Suppressor macrophage treated with lipopolysaccharide for 4 hours (primary cell): ENCODE measurements at places on chromosomes 2 and 18.

- DNase-seq, result no peak
These were observed 112.1 kb upstream of the MGAT5 start for GRCh38 chr2:134141598-134142340.

- DNase-seq, result peak; percentile 33
These were observed 483 bp downstream of the OSBPL6 start for GRCh38 chr2:178194600-178195389.

DNA sequence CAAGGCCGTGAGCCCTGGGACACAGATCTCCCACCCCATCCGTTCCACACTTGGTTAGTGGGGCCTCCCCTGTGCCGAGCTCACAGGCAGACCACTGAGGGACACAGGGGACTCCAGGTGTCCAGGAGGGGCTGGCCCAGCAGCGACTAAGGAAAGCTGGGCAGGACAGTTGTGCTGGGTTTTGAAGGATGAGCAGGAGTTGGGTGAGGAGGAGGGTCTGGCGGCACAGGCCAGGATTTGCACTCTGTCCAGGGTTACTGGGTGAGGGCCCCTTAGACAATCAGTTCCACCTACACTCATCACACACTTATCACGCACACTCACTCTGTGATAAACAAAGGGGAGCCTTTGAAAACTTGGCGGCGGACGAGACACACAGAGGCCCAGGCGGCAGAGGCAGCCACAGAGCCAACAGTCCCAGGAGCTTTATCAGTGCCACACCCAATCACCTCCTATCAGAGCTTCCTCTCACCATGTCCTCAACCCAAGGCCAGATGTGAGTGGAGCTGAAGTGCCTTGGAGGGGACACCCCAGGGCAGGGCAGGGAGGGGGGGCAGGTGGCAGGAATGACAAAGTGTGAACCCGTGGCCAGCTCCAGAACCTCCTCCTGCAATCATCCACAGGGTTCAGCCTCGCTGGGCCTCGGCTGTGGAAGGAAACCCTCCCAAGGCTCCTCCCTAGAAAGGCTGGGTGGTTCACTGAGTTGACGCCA is 26.6 kb downstream of the BIN1 start:
- no peak for DNase-seq

DNA sequence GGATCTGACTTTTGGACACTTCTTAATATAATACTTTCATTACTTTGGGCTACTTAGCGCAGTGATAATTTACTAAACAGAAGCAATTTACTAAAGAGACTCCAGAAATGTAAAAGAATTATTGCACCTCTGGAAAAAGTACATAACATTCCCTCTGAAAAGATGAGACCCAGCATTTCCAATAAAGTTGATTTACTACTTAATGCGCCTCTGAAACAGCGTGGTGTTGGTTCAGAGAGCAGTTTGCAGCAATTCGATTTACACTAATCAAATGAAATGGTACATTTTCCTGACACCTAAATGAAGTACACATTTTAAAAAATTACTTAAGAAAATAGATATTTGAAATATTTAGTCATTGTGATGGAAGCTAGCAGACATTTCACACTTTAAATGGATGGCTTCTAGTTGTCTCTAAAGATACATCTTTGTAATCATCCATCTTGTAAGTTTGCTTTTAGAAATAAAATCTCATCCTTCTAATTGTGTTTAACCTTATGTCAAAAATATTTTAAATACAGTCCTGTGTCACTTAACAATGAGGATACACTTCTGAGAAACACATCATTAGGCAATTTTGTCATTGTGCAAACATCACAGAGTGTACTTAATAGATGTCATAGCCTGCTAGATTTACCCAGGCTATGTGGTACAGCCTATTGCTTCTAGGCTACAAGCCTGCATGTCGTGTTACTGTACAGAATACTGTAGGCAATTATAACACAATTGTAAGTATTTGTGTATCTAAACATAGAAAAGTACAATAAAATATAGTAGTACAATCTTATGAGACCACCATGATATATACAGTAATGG is 284.6 kb upstream of the UBE2E3 start:
- no peak for DNase-seq

DNA sequence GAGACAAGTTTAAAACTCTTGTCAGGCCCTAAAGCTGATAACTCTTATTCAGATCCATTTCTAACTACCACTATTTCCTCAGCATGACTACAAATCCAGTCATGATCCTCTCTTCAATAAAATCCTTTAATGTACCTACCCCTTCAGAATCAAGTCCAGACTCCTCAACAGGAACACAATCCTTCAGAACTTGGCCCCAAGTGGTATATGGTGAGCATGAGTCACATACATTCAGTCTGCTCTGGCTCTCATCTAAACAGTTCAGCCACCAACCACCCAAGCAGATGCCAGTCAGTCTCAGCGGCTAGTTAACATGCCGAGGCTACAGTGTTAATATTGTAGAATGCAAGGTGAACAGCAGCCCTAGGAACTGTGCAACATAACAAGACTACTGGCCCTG is 9.7 kb downstream of the LMAN2L start:
- no peak for DNase-seq

DNA sequence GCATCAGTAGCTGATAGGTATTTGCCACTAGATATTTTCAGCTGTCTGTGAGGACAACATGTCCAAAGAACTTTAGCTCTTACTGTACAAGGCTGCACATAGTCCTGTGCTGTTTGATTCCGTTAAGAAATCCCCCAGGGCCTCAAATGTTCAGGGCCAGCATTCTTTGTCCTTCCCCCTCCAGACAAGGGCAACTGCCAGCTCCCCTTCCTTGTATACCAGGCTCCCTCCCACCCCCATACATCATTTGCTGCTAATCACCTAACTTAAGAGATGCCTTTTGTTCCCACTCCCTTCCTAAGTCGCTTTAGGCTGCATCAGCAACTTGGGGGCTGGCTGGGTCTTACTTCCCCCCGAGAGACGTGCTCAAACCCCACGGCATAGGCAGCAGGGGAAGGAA is 138.7 kb downstream of the CDH20 start:
- DNase-seq, result no peak

GRCh38 chr2:160928854-160929301 is 231.3 kb upstream of the TANK start:
- no peak for DNase-seq

DNA sequence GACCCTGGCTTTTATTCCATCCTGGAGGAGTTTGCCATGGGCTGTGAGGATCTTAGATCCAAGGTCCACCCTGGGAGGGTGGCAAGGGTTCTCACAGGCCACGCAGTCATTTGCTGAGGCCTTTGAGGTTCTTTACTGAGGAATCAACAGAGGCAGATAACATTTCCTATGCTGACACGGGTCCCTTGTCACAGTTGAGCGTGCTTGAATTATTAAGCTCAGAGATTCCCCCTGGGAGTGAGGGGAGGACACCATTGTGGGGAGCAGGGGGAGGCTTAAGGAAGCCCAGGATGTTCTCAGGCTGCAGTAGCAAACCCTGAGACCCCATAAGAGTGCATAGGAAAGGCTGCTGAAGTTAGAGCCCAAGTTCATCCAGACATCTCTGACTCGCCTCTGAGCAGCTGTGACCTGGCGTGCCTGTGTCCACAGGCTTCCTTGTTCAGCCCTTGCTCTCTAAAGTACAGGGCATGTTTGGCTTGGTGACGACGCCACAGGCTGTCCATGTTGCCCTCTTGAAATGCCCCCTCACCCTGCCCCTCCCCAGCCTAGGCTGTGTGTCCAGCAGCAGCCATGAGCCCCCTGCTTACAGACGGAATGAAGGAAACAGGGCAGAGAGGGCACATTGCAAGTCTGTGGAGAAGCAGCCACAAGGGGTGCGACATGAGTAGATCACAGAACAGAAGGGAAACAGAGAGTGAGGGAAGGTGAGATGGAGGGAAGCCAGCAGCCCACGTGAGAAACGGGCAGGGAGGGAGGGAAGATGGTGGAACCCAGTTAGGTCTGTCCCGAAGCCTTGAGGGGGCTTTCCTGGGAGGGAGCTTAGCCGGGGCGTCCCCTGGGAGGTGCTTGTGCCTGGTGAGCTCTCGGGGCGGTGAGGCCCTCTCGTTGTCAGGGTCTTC is 34.0 kb downstream of the NAPG start:
- no peak for DNase-seq

DNA sequence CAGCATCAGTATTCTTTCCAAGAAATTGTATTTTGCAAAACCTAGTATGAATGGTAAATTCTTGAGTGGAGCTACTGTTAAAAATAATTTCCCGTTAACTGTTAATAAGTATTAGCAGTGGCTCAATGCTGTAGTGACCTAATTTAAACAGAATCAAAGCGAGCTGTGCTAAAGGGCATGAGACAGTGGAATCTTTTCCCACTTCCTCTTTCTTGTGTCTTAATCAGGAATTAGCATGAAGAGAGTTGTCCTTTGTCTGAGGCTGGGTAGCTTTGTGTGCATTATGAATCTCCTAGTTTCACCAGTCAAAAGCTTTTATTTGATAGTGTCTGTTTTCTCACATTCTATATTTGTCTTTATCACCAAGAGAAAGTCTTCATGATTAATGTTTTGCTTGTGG is 298.8 kb upstream of the GCFC2 start:
- DNase-seq, result peak; percentile 0

- DNase-seq, result no peak
These were observed 718.7 kb upstream of the GCFC2 start for GRCh38 chr2:76429374-76429773.

- no peak for DNase-seq
These were observed 11.8 kb downstream of the CELF4 start for GRCh38 chr18:37553633-37554398.

- DNase-seq, result peak; percentile 18
These were observed 770 bp downstream of the NBAS start for GRCh38 chr2:15560140-15560987.

GRCh38 chr2:240781471-240782220 is 38.4 kb downstream of the KIF1A start:
- DNase-seq, result no peak

DNA sequence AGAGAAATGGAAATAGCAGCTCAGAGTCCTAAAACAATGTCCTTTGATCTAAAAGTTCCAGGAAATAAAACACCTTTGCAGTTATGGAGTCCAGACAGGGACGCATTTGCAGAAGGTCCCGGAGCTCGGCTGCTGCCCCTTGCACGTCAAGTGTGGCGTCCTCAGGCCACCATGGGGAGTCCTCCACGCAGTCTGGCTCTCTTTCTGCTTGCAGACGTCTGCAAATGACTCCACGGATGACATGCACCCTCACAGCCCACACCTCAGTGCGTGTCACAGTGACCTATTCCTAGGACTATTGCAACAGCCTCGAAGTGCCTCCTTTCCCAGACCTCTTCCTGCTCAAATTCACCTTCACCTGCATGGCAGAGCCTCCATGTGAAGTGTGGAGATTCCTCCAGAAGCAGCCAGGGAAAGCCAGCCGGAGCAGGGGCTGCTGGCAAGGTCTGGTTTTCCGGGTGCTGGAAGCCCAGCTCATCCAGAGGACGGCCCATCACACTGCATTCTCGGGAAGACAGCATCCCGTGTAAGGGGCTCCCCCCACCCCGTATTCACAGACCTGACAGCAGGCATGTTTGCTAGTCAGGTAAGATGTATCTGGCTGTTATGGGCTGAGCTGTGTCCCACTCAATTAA is 137.7 kb downstream of the ASB1 start:
- DNase-seq, result no peak

- no peak for DNase-seq
These were observed 43.5 kb downstream of the TFCP2L1 start for GRCh38 chr2:121241466-121241865.

- peak; percentile 40 for DNase-seq
These were observed 5.2 kb downstream of the ZFP36L2 start for GRCh38 chr2:43221124-43221762.

- DNase-seq, result no peak
These were observed 278.0 kb downstream of the KCNS3 start for GRCh38 chr2:18156421-18156820.

GRCh38 chr18:55115606-55116005 is 156.3 kb upstream of the CCDC68 start:
- no peak for DNase-seq

- DNase-seq, result no peak
These were observed 110.0 kb upstream of the FZD7 start for GRCh38 chr2:201923436-201924328.

DNA sequence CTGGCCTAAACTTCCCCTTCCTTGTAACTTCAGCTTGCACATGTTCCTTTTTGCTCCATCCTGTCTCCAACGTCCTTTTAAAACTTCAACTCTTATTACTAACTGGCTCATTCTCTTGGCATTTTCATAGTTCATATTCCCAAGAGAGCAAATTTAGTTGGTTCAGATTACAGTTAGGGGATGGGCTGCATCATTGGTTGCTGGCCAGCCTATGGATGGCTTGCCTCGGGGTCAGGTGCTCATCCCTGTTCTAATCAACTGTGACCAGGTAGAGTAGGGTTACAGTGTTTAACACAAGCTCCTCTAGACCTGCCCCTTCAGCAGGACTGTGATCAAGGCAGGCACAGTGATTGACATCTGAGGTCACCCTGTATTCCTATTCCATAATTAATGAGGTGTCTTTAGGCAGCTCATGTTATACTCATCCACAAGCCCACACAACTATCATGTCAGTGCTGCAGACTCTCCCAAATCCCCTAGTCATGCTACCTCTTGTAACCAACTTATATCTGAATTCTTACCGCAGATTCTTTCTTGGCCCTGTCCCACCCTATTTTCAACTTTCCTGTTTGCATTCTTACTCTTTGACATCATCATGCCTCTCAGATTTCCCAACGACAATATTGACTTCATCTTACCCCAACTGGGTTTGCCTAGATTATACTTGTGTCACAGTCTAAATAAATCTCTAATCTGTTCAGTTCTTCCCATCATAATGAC is 293.3 kb downstream of the MTX2 start:
- DNase-seq, result no peak

- DNase-seq, result peak; percentile 25
These were observed at the start of gene HOXD8 for GRCh38 chr2:176128982-176129796. Gene HOXD8 (plus strand): TSS chr2:176129705. CDS start chr2:176130367, 662 bp downstream.

GRCh38 chr18:65380986-65381385 is 369.8 kb upstream of the CDH7 start:
- DNase-seq, result no peak

GRCh38 chr2:109516445-109517117 is 97.2 kb downstream of the SEPTIN10 start:
- peak; percentile 37 for DNase-seq

DNA sequence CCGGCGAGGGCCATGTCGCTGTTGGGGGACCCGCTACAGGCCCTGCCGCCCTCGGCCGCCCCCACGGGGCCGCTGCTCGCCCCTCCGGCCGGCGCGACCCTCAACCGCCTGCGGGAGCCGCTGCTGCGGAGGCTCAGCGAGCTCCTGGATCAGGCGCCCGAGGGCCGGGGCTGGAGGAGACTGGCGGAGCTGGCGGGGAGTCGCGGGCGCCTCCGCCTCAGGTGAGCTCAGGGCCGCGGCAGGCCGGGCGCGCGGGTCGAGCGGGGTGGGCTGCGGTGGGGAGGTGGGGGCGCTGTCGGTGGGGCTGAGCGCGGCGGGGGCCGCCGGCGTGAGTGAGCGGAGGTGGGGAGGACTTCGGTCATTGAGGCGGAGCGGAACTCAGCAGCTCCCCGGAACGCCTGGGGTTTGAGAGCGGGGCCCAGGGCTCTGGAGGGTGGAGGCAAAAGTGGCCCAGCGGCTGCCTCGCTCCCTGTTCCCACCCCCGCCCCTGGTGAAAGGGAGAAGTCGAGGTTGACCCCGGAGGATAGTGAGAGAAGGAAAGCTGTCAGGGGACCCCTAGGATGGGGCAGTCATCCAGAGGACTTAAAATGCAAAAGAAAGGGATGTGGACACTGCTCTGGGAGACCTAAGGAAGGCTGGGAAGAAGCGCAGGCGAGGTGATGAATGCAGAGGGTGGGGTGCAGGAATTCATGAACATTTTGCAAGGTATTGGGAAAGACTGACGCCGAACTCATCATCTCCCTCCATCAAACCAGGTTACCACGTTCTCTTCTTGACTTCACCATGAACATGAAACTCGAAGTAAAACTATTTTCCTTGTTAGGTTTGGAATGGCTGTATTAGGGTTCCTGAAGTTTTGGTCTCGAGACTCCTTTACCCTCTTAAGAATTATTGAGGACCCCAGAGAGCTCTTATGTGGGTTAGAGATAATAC is 633 bp downstream of the MALT1 start:
- peak; percentile 57 for DNase-seq
